ENCODE measurements at places on chromosomes 16 and 17. TPM values are rescaled to one million over a fixed set of nuclear protein-coding genes. Genes with fewer than 3 reads are reported as not detected.

Gene AATK
- 3.6 TPM for polyA plus RNA-seq

GRCh38 chr16:30085820-30086219 is 5.9 kb downstream of the TBX6 start:
- no peak overlapping the region for H3K27ac ChIP-seq
- no peak for DNase-seq
- H3K27me3 ChIP-seq = 0 out of 2 replicates have a peak, but pooled peaks cover under 1% of the 10 kb centered on the region
- no peaks in the 10 kb centered on the region for H3K4me1 ChIP-seq
- H3K36me3 ChIP-seq = peaks cover 21% of the 10 kb centered on the region
- H3K4me3 ChIP-seq = no peak overlapping the region

- H3K4me1 ChIP-seq = no peaks in the 10 kb centered on the region
- H3K4me3 ChIP-seq = no peak overlapping the region
- DNase-seq = no peak
- no peaks in the 10 kb centered on the region for H3K27me3 ChIP-seq
Measured at GRCh38 chr16:35208001-35208935, 1748.9 kb downstream of the TP53TG3F start.

DNA sequence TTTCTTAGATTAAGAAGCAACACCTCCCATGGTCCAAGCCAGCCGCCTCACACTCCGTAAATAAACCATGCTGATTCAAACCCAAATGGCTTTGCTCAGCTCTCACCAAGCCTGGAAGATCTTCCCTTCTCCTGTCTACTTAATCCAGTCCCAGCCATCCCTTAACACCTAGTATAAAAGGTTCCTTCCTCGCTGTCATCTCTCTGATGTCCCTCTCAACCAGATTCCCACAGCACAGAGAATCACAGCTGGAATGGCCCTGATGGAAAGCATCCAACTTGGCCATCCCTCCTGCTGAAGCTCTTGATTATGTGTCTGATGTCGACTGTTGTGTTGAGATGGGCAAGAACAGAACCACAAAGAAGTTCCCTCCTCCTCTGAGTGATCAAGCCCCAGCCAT is 50.6 kb upstream of the ADCY9 start:
- no peaks in the 10 kb centered on the region for H3K27me3 ChIP-seq
- no peaks in the 10 kb centered on the region for H3K4me1 ChIP-seq
- peaks cover 2% of the 10 kb centered on the region for H3K36me3 ChIP-seq
- H3K27ac ChIP-seq = no peak overlapping the region

- peaks cover 3% of the 10 kb centered on the region for H3K4me1 ChIP-seq
- H3K27me3 ChIP-seq = no peaks in the 10 kb centered on the region
- no peak for DNase-seq
- H3K36me3 ChIP-seq = no peaks in the 10 kb centered on the region
Measured at GRCh38 chr17:77527836-77528505, 387.2 kb downstream of the SEC14L1 start.

Data from H1 (cell line).